ENCODE measurements at places on chromosomes 4 and X. TPM values are rescaled to one million over a fixed set of nuclear protein-coding genes. Genes with fewer than 3 reads are reported as not detected.

DNA sequence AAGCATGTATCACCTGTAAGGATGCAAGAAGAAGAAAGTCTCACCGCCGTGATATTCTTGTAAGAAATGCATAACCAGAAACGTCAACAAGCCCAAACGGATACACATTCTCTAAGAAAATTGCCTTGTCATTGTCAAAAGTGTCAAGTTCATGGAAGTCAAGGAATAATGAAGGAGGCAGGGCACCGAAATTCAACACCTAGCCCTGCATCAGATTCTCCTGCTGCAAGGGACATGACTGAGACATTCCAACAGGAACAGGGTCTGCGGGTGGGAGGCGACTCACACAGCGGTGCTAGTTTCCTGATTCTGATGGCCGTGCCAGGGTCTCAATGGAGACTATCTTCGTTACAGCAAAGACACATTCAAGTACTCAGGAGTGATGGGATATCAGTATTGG is 26.7 kb downstream of the IRF2 start:
- no peak for DNase-seq

GRCh38 chr4:114866901-114867670 is 246.3 kb downstream of the NDST4 start:
- DNase-seq, result no peak

GRCh38 chr4:47334652-47335051 is 128.8 kb downstream of the COMMD8 start:
- no peak for DNase-seq

DNA sequence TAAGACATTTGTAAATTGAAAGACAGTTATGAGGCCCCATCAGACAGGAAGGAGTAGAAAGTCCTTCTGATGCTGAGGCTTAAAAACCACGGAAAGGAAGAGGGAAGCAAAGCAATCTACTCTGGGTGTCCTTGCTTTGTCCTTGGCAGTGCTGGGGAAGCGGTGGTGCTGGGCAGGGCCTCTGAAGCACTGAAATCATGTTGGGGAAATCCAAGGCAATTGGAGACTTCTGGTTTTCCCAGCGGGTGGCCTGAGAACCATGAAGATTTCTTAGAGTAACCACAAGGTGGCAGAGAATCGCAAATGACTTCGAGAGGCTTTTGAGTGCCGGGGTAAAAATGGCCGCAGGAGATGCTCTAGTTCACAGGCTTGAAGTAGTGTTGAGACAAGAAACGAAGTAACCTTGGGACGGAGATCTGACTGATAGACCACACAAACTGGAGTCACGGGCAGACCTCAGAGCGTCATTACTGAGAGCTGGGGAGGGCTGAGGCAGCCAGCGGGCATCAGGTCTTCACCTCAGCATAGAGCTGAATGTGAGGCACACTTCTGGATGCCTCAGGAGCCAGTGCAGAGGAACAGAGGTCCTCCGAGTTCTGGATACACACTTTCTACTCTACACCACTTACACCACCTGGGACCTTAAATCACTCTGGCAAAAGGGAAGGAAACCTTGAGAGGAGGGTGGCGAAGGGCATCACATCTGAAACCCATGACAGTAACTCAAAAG is 130.7 kb upstream of the GPRIN3 start:
- DNase-seq, result peak; percentile 80

GRCh38 chr4:142698552-142698951 is 147.5 kb downstream of the INPP4B start:
- peak; percentile 61 for DNase-seq

DNA sequence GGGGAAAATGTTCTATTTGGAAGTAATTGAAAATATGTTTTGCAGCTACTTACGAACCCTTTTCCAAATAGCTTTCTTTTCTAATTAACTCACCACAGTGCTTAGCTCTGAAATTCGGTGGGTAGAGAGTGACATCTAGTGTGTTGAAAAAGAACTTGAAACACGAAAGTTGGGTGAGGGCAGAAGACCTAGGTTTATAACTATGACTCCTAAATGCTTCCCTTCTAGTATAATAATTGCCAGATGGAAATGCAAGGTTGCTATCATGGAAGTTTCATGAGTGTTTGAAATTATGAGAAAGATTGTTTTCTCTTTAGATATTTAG is 77.3 kb upstream of the NOCT start:
- no peak for DNase-seq

GRCh38 chrX:48689208-48689920 is 5.8 kb downstream of the WAS start:
- DNase-seq, result no peak

DNA sequence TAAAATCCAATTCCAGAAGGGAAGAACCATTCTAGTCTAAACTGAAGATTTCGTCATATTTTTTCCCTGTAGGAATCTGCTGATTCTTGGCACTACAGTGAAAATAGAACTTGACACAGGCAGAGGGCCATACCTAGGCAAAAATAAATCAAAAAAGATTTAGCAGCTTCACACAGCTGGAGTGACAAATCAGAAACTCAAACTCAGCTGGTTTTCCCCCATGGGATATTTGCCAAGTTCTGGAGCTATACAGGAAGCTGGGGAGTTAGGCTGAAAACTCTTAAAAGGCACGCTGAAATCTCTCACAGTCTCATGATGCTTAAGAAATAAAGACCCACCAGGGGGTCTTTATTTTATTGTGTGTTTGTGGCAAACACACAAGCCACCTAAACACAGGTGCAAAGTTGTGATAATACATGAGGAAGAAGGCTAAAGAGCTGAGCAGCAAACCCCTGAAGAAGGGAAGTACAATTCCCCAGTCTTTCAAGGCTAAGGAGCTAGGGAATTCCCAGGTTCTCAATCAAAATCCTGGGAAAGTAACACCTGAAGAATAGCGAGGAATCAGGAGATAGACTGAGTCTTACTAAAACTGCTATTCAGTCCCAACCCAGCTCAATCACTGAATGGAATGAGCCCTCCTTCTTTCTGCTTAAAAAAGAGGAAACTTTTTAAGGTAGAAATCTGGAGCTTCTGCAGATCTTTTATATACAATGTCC is 32.1 kb upstream of the BEND2 start:
- DNase-seq, result no peak

GRCh38 chr4:38062776-38063097 is 102.5 kb downstream of the PTTG2 start:
- no peak for DNase-seq

DNA sequence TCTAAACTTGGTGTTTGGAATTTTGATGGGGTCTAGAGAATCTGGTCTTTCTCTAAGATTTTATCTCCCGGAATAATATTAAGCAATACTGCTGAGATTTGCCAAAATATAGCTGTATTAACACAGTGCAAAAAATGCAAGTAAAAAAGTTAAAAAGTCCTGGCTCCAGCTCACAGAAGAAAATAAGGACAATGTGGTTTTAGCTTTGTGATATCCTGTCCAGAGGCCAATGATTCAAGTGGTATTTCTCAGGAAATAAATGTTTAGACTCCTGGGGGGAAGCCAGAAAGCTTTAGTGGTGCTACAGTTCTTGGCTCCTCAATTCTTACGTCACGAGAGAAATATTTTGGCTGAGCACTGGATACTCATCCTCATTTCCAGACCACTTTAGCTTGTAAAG is 40.9 kb upstream of the IL13RA2 start:
- no peak for DNase-seq

DNA sequence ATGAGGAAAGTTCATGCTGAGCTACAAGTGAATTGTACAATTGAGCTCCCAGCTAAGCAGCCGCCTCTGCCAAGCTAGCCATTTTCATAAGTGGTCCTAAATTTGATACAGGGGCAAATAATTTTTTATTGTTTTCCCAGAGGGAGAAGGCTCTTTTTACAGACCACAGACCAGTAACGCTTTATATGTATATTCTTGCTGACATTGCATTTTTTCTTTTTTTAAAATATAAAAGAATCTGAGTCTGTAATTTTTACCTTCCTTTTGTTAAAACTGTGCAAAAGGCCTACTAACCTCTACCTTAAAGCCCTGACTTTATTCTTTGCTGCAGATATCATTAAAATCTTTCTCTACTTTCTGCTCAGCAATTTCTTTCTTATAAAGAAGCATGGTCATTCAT is 501.2 kb upstream of the INTU start:
- no peak for DNase-seq

GRCh38 chrX:21798677-21799219 is 40.7 kb upstream of the MBTPS2 start:
- DNase-seq, result no peak

GABRG1 gene
- not detected for total RNA-seq

BEX1 gene
- not detected for total RNA-seq

MUC7 gene
- total RNA-seq, result not detected

SRPK3 gene
- total RNA-seq, result not detected

BEX2 gene
- total RNA-seq, result 3.4 TPM

ADGRG4 gene
- total RNA-seq, result not detected

FABP2 gene
- not detected for total RNA-seq

SPRY1 gene
- 60.2 TPM for total RNA-seq

CT45A1 gene
- total RNA-seq, result not detected

All from activated CD4-positive, alpha-beta T cell treated with anti-CD3 and anti-CD28 coated beads, Interleukin-2, amount 10 ng/mL, durations not matched to agents 24 days and 14 days (primary cell).